ENCODE measurements at places on chromosomes 1 and 21. TPM values are rescaled to one million over a fixed set of nuclear protein-coding genes. Genes with fewer than 3 reads are reported as not detected.

The PRKAA2 gene
- 56.9 TPM for total RNA-seq

The TGFBR3 gene
- 54.3 TPM for total RNA-seq

The ST6GALNAC5 gene
- total RNA-seq, result 2.1 TPM

The CRABP2 gene
- total RNA-seq, result 57.4 TPM

The ZNF593OS gene
- not detected for total RNA-seq

The NBPF6 gene
- total RNA-seq, result not detected

The MMP23B gene
- total RNA-seq, result 17.2 TPM

The SPRR2F gene
- total RNA-seq, result not detected

The OR2C3 gene
- total RNA-seq, result 0.52 TPM

The AADACL4 gene
- total RNA-seq, result not detected

The ADSS2 gene
- total RNA-seq, result 14.6 TPM

The VASH2 gene
- 11.5 TPM for total RNA-seq

The ADAMTSL4 gene
- total RNA-seq, result 12.0 TPM

The ACKR1 gene
- 4.7 TPM for total RNA-seq

The DAB1 gene
- 1.6 TPM for total RNA-seq

The LRRC53 gene
- total RNA-seq, result not detected

Data from skeletal muscle tissue (tissue), 5 donors.